ENCODE measurements at places on chromosomes 6 and 20.

DNA sequence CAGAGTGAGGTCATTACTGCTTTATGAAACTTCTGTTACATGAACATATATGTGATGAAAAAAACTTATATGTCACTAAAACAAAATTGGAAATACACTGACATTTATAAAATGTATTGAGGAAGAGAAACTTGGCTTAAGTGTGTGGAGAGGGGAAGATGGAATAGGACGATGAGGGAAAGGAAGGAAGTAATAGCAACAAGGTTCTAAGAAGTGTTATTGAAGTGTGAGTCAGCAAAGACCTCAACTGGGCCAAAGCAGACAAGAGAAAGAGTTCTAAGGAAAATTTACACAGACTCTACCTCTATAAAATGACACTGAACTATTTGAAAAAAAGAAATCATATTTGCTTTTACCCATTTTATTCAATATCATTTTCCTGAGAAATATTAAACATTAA, 38.3 kb downstream of the SNX3 start:
- DNase-seq: no peak

- no peak for DNase-seq
These were observed 2.1 kb upstream of the LBP start for GRCh38 chr20:38344107-38344701.

DNA sequence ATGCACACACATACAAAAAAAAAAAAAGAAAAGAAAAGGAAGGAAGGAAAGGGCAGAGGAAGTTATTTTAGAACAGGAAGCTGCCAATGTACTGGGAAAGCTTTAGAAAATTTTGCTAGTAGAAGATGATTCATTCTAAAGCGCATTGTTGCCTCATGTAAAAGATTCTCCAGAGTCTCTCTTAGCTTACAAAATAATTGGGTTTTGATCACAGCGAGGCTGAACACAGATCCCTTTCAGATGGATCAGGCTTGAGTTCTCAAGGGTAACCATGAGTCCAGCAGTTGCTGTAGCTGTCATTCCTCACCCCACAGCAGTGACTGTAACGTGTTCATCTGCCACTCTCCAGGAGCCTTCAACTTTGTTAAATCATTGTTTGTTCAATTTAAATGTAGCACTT, 81.9 kb downstream of the PHACTR2 start:
- DNase-seq: no peak

DNA sequence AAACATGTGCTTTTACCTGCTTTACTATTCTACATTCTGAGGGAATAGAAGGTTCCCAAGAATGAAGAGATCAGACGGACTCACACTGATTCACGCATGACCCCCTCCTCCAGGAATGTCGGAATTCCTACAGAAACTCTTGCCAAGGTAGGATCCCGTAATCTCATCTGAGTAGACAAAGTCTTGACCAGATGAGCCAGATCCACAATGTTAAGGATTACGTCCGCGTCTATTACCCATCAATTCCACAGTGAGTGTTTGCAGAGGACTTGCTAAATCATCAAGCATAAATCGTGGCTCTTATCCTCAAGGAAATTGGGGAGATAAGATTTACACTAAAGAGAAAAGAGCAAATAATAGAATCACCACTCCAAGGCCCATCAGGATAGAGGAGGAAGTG, 245.9 kb upstream of the FOXQ1 start:
- DNase-seq: no peak

DNA sequence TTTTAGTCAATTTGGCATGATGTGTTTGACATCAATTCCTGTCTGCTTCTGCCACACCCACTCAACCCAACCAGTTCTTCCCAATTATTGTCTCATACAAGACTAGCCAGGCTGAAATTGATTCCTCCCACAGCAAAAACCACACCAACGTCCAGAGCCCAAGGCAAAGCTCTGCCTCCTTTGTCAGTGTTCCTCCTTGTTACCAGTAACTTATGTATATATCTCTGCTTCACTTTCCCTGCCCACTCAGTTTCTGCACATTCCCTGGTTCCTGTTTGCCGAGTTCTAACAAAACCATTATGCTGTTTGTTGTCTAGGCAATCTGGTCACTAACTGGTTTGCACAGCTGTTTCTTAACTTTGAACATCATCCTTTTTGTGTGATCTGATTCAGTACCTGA, 547.9 kb upstream of the PTCHD4 start:
- DNase-seq: peak; percentile 28

DNA sequence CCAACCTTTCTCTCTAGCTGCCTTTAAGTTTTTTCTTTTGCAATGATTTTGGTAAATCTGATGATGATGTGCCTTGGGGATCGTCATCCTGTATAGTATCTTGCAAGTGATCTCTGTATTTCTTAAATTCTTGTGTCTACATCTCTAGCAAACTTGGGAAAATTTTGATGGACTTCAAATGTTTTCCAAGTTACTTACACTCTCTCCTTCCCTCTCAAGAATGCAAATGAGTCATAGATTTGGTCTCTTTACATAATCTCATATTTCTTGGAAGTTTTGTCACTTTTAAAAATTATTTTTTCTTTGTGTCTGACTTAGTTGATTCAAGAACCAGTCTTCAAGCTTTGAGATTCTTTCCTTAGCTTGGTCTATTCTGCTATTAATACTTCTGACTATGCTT, 176.4 kb downstream of the TBC1D32 start:
- DNase-seq: no peak

GRCh38 chr6:120894077-120894476, 440.2 kb downstream of the TBC1D32 start:
- DNase-seq: no peak

GRCh38 chr6:44275749-44276648, 5.7 kb downstream of the TMEM151B start:
- DNase-seq: no peak

- DNase-seq: no peak
These were observed 164.4 kb upstream of the QKI start for GRCh38 chr6:163250116-163250515.

DNA sequence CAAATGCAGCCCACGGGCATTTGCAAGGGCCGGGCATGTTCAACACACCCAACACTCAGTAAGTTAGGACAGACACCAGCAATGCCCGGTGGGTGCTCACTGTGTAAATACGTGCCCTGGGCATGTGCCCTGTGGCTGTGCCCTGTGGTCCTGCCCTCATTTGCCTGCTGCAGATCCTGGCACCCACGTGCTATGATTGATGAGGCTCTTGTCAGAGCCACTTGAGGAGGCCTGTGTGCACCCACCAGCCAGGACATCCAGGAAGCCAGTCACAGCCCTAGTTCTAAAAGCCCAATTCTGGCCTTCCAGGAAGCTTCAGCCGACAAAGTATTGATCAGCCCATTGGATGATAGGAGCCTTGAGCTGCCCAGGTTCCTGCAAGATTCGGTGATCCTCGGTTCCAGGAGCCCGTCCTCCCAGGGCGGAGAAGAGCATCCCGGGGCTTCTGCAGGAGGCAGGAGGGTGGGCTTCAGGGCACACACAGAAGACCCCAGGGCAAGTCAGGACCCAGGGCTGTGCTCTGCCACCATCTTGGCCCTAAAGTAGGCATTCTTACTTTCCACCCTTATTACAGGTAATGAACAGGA, 223.9 kb downstream of the PREX1 start:
- DNase-seq: no peak

DNA sequence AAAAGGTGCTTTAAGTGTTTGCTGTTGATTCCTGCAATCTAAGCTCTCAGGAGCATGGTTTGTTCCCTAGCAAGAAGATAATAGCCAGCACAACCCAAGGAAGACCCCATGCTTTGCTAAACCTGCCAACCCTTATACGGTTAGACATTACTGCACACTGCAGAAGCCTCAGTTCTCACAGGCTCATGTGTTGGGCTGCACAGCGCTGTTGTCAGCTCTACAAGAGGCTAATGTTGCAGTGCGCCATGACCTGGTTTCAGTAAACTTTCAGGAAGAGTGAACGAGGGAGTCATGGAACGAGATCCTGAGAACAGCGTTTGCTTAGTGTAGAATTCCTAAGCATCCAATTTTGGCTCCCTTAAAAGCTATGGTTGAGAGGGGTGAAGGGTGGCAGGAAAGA, 218.5 kb downstream of the ARHGAP18 start:
- no peak for DNase-seq

DNA sequence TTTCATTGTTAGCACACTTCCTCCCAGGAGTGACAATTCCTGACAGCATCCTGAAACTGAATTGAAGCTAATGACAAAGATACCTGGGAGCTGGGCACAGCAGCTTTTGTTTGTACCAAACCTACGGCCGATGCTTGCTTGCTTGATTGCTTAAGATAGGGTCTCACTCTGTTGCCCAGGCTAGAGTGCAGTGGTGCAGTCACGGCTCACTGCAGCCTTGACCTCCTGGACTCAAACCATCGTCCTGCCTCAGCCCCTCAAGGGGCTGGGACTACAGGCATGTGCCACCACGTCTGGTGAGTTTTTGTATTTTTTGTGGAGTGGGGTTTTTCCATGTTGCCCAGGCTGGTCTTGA, 84.7 kb upstream of the SCP2D1 start:
- DNase-seq: no peak

GRCh38 chr6:110537208-110538123, 61.1 kb upstream of the SLC22A16 start:
- no peak for DNase-seq

- peak; percentile 65 for DNase-seq
These were observed 145.5 kb upstream of the ZNF217 start for GRCh38 chr20:53738945-53739798.

GRCh38 chr6:75115481-75115880, 90.4 kb downstream of the COL12A1 start:
- DNase-seq: no peak

GRCh38 chr6:161211380-161212035, 62.4 kb downstream of the AGPAT4 start:
- no peak for DNase-seq

DNA sequence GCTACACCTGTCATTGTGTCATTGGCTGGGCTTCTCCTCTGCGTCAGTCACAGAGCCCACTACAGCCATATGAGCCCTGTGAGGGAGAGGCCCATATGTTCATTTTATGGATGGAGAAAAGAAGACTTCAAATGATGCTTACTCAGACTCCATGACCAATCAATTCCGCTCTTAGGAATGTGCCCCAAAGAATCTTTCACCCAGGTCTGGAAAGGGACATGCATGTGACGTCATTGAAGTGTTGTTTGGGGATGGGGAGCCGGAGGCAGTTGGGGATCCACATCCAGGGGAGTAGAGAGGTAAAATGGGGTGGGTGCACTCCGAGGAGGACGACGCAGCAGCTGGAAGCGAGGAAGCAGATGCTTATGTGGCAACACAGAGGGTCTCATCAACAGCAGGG, 9.6 kb upstream of the C6orf132 start:
- DNase-seq: no peak

GRCh38 chr20:53181866-53182376, 209.8 kb downstream of the TSHZ2 start:
- DNase-seq: no peak

DNA sequence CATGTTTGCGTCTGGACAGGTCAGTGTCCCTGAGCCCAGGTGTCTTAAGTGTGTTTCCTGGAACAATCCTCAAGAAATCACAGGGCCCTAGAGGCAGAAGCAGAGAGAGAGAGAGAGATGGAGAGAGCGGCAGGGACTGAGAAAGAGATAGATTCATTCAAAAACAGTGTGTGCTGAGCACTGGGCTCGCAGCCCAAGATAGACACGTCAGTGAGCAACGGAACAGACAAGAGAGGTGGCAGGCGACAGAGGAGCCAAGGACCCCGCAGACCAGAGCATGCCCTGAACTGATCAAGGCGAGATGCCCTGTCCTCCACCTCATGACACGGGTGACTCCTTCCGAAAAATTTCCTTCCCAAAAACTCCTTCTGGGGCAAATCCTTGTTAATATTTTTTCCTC, 362.0 kb upstream of the SULF2 start:
- no peak for DNase-seq

DNA sequence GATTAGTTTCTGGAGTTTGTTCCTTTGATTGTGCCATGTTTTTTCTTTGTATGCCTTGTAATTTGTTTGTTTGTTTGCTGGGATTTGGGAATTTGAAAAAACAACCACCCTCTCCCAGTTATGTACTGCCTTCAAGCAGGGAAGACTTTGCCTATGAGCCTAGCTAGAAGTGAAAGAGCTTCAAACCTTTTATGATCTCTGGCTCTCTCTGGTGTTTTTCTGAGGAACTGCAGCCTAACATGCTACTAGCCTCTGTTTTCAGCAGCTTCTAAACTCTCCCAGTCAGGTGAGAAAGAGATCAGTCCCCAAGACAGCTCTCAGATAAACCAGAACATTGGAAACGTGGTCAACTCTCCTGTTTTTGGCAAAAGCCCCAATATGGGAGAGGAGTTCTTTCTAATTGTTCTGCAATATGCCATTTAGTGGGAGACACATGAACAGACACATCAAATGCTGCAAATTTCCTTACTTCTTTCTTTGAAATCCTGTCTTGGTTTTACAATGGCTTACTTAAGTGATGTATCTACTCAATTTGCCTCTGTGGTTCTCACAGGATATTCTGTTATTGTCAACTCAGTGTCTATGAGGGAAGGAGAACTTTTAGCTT, 58.9 kb upstream of the SERINC1 start:
- DNase-seq: peak; percentile 80

DNA sequence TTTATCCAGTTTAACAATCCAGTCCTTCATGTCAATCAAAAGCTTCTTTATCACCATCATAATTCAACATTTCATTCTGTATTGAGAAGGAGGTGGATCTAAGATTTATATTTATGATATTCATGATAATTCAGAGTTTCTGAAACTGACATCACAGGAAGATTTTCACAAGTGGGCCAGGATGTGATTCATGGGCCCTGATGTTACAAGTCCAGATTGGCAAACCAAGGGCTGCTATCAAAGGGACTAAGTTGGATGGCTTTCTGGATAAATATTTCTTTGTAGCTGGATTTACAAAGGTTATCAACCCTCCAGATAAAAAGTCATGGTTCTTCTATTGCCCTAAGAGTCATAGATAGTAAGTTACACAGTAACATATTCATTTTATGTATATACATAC, 866.5 kb downstream of the KIF16B start:
- no peak for DNase-seq

DNA sequence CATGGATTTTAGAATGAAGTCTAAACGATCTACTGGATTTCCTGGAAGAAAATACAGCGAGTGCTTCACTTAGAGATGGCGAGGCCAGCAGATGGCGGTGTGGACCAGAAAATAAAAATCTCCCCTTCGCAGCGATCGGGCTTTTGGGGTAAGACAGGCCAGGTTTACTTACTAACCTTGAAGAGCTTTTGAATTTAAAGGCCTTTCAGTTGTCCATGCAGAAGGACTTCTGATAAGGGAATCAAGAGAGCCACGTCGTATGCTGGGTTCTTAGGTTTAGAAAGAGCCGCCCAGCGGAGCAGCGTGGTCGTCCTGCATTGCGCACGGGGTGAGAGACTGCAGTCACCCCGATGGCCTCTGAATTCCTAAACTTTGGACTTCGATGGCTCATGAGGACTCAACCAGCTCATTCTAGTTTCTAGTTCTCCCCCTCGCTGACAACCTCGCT, 125.2 kb upstream of the RALGAPA2 start:
- DNase-seq: peak; percentile 64

DNA sequence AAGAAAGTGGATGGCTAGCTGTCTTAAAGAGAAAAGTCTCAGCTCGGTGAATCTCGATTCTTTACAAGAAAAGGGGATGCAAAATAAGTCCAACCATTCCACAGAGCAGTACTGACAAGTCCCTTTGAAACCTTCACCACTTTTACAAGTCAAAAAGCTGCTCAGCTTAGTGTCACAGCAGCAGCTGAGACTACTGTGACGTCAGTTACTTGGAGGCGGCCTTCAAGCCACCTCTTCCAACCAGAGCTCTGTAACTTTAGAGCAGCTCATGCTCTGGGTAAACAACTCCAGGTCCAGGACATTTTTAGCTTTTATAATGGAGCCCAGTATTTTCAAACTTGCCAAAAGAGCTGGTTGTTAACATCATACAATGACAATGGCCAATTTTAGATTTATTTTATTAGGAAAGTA, at the start of gene KIAA0408:
Gene KIAA0408 (minus strand): TSS at position 159 of the 411 bp plus-strand sequence. CDS start 5,408 bp downstream, outside the sequence.
- DNase-seq: peak; percentile 84

All from T47D (cell line).